ENCODE measurements at places on chromosomes 2 and 18.

DNA sequence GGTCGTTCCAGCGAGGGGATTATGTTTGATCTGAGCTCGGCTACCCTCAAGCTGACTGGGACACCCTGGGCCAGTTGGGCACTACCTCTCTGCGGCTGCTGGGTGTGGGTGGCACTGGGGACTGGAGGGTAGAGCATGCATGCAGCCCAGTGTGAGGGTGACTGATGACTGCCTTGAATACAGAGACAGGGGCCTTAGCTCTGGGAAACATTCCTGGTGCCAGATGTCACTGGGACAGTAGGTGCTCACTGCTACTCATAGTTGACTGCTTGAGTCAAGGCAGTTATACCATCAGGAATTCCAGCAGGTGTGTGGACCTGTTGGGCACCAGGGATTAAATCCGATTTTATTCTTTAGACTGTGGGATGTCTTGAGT lies 33.6 kb upstream of the ATP6V1B1 start:
- DNase-seq: no peak

- DNase-seq: no peak
Measured at GRCh38 chr2:172046080-172046678, 39.1 kb upstream of the DLX1 start.

DNA sequence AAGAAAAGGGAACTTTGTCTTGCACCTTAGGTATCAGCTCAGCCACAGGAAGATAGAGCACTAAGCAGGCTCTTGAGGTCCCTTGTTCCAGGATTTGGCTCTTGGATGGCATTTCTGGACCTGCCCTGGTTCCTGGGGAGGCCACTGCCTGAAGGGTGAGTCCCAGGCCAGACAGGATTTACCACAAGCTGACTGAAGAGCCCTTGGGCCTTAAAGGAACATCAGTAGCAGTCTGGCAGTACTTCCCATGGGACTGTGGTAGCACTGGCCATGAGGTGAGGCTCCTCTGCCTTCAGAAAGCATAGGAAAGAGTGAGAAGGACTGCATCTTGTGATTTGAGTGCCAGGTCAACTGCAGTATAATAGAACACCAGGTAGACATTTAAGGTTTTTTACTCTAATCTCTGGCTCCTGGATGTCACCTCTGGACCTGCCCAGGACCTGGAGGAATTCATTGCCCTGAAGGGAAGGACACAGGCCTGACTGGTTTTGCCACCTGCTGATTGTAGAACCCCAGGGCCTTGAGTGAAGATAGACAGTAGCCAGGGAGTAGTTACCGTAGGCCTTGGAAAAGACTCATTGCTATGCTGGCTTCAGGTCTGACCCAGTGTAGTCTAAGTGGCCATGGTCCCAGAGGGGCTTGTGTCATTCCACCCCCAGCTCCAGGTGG lies 154.4 kb upstream of the CREB1 start:
- DNase-seq: no peak

GRCh38 chr2:242052421-242052820 lies 182.9 kb downstream of the RTP5 start:
- DNase-seq: no peak

DNA sequence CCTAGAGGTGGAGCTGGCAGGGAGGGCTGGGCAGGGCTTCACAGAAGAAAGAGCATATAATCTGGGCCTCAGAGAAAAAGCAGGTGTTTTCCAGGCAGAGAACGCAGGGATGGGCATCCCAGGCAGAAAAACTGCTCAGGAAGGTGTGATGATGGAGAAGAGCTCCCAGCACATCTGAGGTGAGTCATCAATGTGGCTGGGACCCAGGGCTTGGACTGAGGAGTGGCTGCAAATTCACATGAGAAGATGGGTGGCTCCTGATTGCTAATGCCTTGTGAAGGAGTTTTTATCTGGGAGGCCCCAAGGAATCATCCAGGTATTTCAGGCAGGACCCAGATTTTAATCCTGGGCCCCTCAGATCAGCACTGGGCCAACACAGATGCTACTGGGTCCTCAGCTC lies 10.2 kb downstream of the IL1F10 start:
- no peak for DNase-seq

- DNase-seq: no peak
Measured at GRCh38 chr2:7428454-7429204, 511.4 kb downstream of the RNF144A start.

- DNase-seq: no peak
Measured at GRCh38 chr2:237732790-237733381, 65.7 kb upstream of the RBM44 start.

All from activated CD4-positive, CD25-positive, alpha-beta regulatory T cell (primary cell).